ENCODE measurements at places on chromosomes 13 and 19.

DNA sequence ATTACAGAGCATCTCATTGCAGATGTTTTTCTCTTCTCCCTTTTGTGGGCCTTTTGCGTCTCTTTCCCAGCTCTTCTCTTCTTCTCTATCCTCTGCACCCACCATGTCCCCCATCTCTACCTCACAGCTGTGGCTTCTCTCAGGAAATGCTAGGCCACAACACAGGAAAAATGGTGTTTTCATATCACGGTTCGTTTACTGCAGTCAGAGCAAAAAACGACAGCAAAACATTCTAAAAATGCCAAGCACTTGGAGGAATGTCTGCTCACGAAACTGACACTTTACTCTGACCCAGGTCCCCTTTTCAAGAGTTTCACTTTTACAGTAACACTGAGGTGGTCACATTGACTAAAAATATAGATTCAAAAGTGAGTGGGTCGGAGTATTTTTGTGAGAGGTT, 152.2 kb downstream of the DCT start:
- no peak for DNase-seq

DNA sequence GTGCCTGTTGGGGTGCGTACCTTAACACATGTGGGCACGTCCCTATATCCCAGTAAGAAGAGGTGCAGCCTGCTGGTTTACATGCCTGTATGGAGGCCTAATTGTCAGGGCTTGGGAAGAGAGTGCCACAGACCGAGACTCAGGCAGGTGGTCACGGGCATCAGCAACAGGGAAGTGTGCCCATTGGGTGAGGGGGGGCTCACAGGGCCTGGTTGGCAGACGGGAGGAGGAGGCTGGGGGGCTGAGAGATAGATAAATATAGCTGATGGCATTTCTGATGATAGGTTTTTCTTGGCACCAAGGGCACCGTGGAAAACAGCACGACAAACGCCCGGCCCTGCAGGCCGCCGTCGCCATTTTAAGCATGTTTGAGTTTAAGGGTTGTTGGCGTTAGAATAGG, 37.6 kb downstream of the NFIX start:
- no peak for DNase-seq

DNA sequence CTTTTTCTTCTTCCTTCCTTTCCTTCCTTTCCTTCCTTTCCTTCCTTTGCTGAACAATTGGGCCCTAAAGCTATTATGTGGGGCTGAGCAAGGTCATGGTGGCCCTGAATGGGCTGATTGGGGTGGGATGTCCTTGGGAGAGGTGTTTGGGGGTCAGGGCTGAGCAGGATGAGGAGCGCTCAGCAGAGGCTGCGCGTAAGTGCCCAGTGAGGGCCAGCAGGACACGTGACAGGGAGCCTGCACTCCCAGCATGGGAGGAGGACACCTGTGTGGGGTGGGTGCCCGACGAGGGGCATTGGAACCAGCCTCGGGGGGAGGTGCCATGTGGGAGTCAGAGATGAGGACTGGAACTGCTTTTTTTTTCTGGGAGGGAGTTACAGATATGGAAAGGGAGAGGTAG, 5.4 kb upstream of the LGALS7 start:
- DNase-seq, result peak; percentile 2

DNA sequence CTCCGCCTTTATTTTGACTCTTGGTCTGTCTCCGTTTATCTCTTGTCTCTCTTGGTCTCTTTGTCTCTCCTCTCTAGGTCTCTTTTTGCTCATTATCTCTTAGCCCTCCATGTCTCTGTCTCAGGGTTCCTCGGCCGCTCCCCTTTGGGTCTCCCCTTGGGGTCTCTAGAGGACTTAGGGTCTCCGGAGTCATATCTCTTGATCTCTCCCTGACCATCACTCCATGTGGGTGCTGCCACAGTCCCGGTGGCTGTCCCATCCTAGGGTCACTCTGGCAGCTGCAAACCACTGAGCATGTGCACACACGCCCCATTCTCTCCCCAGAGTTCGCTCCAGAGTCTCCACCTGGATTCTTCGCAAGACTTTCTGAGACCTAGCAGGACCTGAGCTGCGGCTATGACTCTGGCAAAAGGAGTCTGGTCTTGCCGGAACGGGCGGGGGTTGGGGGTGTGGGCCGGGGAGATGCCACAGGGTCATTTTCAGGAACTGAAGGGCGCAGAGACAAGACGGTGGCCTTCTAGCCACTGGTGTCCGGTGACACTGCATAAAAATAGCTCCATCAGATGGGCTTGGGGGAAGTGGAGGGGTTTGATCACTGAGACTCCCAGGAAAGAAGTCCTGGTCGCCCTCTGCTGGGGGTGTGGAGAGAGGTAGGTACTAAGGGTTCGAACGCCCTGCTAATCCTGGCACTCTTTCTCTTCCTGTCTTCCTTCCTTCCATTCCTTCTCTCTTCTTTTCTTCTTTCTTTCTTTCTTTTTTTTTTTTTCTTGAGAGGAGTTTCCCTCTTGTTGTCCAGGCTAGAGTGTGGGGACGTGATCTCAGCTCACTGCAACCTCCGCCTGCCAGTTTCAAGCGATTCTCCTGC, 1.2 kb upstream of the KCNA7 start:
- DNase-seq, result peak; percentile 84

- no peak for DNase-seq
Measured at GRCh38 chr13:103358255-103358932, 292.2 kb upstream of the SLC10A2 start.

DNA sequence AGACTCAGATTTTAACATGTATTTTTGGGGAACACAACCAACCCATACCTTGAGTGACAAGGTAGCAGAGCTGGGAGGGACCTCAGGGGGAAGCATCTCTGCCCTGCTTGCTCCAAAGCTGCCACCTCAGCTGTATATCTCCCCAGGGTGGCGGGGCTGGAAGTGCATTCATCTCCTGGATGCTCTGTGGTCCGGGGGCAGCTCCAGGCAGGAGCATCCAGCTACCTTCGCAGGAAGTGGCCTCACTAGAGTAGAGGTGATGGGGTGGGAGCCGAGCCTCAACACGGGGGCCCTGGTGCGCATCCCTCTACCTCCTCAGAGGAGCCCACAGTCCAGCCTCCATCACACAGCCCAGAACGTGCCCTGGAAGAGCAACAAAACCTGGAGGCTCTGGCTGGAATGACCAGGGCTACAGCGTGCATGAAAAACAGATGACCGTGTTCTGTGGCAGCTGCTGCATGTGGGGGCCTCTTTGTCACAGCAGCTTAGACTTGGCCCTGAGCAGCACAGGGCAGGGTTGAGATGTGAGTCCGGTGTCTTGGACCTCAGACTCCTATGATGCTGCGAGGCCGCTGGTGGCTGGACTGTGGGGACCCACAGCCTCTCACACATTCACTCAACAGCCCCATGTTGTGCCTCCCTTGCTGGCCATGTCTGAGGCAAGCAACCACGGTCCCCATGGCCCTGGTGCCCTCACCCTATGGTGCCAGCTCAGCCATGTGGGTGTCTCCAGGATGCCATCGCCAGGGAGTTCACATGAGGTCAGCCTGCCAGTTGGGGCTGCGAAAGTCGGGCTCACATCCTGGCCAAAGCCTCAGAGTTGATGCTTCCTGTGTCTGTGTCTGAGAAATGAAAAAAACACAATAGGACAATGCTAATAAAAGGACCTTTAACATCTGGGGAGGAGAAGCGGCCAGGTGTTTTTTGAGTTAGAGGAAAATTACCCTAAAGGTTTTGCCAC, 17.1 kb upstream of the GAS6 start:
- DNase-seq, result no peak

DNA sequence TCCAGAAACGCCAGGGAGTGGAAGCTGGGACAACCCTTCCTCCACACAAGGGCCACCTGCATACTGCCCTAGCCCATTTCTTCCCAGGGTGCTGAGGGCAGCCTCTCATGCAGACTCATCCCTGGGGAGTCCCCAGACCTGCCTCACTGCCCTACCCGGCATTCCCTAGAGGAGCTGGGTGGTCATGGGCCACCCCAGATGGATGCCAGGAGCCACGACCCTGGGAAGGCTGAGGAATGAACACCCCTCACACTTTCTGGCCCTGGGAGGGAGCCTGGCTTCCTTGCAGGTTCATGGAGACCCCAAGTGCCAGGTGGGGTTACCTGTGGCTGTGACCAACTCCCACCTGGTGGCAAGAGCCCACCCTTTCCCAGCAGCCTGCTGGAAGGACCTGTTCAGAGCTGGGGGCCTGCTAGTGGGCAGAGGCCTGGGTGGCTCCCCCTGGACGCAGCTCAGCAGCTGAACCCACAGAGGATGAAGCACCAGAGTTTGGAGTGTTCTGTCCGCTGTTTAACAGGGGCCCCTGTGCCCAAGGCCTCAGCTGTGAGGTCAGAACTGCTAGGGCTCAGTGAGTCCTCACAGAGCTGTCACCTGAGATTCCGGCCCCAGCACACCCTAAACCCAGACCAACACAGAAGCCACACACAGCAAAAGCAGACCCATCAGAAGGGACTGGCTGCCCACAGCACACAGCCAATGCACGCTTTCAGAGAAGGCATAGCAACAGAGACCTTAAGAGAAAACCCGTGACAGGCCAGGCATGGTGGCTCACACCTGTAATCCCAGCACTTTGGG, 6.6 kb downstream of the ACP4 start:
- no peak for DNase-seq

GRCh38 chr19:30001791-30002190, 59.8 kb downstream of the URI1 start:
- DNase-seq, result no peak

DNA sequence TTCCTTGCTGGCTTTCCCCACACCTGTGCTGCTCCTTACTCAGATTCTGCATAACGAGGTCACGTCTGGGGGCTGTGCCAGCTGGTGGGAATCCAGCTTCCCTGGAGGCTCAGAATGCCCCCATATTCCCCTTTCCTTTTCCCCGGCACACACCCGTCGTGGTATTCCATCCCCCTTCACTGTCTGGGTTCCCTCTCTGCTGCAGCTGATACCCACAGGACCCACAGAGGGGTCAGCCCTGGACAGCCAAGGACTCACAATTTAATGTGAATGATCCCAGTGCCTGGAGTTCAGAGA, 4.2 kb upstream of the MYH14 start:
- DNase-seq, result no peak

GRCh38 chr13:48489666-48490065, 43.2 kb downstream of the RCBTB2 start:
- DNase-seq, result no peak

GRCh38 chr13:113105921-113106452, 396 bp downstream of the F7 start:
- peak; percentile 44 for DNase-seq

DNA sequence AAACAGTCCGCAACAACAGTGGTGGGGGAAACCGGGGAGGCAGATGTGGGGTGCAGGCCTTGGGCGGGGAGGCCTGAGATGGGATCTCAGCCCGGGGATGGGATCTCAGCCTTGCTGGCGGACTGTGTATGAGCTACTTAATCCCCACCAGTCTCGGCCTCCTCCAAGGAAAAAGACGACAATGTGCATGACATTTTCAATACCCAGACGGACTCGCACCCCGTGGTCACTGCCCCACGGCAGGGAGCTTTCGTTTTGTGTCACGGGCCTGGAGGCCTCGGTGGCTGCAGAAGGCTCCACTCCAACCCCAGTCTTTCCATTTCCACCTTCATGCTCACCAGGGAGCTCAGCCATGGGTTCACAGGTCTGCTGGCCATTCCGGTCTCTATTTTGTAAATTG, 25.5 kb downstream of the GRTP1 start:
- no peak for DNase-seq

GRCh38 chr19:47226426-47227351, 4.3 kb downstream of the BBC3 start:
- DNase-seq, result peak; percentile 84

DNA sequence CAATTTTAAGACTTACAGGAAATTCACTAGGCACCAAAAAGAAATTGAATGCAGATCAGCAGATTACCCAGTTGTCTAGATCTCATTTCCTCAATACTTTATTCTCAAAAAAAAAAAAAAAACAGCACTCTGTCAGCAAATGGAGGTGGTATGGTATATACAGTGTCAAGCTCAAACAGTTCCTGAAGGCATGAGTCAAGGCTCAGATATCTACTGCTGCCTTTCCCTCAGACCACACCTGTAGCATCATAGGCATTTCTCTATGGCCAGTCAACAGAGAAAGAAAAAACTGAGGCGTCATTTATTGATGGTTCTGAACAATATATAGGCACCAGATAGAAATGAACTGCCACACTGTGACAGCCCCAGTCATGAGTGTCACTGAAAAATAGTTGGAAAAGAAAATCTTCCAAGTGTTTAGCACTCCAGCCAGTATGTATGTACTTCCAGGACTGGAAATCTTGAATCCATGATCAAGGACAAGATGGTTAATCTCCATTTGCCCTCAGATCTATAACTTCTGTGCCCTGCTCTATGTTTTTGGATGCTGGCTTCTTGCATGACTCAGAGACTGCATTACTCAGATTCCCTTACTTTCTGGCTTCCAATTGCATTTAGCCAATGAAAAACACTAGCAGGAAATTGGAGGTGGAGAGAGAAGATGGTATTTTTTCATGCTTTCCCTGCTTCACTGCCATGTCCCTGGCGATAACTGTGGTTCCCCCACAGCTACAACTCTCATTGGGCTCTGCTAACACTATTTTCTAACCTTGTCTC, 8.4 kb upstream of the COG3 start:
- DNase-seq, result no peak

- DNase-seq, result no peak
Measured at GRCh38 chr13:60032851-60033250, 130.9 kb downstream of the DIAPH3 start.
